SHP77 (cell line): ENCODE measurements at places on chromosomes 6 and 20.

- no peak for DNase-seq
These were observed 528.7 kb downstream of the DOK5 start for GRCh38 chr20:55004044-55004443.

DNA sequence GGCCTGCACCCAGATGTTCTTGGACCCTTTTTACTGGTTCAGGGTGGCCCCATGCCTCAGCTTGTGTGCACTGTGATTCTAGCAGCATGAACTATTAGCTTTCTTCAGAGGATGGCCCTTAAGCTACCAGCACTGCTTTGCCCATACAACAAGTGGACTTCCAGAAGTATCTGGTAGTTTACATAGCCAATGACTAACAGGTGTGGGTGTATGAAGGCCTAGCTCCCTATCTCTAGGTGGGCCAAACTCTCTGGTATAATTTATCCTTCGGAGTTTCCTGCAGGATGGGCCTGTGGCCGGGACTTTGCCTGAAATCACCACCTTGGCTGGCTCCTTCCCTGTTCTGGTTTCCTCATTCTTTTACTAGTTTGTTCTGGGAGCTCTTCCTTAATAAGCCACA lies 26.1 kb upstream of the JAG1 start:
- DNase-seq, result no peak

DNA sequence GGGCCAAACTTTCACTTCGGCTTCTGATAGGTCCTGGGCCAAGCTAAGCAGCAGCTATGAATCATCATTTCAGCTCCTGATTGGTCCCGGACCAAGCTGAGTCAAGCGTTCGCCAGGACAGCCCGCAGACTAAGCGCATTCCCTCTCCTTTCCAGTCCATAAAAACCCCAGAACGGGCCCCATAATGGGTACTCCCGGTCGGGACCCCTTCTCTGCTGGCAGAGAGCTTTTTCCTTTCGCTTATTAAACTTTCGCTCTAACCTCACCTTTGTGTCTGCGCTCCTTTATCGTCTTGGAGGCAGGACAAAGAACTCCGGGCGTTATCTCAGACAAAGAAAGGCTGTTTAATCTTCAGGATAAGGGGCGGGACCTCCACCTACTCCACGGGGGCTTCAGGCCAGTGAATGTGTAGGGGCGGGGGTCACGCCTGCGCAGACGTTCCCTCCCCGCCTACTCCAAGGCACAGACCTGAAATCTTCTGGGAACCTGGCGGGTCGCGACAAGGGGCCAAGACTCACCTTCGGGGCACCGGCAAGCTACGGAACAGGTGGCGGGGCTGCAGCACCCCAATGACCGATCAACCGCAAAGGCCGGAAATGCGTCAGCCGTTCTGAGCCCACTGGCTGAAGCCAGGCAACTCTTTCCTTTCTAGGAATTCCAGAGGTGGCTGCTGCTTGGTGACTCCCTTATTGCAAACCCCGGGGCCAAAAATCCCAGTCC lies at the start of gene ZSCAN31:
ZSCAN31 (minus strand) TSS at position 585 of the 720 bp plus-strand sequence. CDS start 6,465 bp downstream, outside the sequence.
- DNase-seq, result no peak

- no peak for DNase-seq
These were observed 26.4 kb downstream of the PSMG4 start for GRCh38 chr6:3285049-3285639.

DNA sequence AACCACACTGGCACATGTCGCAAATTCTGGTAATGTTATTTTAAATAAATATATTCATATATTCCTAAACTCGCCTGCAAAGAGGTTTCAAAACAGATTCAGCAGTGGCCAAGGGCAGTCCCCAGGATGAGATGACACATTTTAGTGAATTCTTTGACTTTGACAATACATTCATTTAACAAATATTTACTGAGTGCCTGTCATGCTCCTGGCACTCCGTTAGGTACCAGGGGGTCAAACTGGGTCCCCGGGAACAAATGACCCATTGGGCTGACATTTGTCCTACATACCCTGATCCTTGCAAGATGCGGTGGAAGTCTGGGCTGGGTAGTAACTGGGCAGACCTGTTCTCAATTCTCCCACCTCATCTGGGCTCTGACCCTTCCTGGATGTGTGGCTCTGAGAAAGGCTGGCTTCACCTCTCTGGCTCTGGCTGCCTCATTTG lies 74.9 kb downstream of the FYN start:
- no peak for DNase-seq

GRCh38 chr6:113500221-113500620 lies 356.9 kb upstream of the MARCKS start:
- no peak for DNase-seq

DNA sequence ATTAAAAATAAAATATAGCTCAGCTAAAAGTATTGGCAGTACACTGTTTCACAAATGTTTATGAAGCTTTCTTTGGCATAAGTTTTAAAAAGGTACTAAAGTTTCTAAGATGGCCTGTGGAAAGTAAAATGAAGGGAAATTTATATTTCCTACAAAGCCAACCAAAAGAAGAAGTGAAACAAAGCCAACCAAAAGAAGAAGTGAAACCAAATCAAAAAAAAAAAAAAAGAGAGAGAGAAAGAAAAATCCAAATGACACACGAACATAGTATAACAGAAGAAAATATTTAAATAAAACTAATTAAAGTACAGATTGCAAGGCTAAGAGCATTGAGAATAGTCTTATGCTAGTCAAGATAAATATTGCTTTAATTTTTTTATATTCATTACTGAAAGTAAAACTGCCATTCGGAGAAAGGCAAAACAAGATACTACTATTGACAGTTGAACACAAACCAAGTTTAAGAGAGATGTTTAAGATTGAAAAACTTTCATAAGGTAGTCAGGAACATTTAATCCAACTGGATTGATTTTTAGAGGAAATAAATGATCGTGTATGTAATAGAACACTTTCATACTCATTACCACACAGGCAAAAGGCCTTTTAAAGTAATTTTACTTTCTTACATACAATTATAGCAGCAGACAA lies 12.8 kb upstream of the KHDRBS2 start:
- DNase-seq, result no peak

DNA sequence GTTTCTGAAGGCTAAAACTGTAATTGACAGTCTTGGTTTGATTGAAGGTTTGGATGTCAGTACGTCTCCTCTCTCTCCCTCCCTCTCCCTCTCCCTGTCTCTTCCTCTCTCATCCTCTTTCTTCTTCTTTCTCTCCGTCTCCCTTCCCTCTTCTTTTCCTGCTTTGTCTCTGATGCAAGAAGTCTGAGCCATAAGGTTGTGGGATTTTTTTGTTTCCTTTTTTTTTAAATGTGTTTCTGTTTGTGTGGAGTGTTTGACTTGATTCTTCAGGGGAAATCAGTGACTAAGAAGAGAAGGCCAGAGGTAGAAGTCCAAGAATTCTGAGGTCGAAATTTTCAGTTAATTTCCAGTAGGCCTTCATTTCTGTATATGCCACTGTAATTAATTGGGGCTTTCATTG lies 111.9 kb downstream of the FOXO3 start:
- DNase-seq, result no peak

DNA sequence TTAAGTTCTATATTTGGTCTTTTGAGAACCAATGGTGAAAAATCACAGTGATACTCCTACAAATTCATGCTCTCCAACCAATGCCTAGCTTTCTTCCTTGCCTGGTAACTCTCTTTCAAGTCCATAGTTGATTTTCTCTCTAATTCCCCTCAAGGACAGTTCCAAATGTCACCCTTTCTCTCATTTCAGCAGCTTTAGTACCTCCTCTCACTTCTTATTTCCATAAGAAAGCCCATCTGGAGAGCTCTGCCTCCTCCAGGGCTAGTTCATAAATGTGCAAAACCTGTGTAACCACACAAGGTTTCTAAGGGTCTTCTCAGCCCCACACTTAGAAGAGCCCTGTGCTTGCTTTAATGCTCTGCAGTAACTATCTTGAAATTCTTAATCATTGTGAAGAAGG lies 155.4 kb upstream of the PLCB4 start:
- no peak for DNase-seq

- no peak for DNase-seq
These were observed 45.0 kb downstream of the QKI start for GRCh38 chr6:163459536-163459935.

DNA sequence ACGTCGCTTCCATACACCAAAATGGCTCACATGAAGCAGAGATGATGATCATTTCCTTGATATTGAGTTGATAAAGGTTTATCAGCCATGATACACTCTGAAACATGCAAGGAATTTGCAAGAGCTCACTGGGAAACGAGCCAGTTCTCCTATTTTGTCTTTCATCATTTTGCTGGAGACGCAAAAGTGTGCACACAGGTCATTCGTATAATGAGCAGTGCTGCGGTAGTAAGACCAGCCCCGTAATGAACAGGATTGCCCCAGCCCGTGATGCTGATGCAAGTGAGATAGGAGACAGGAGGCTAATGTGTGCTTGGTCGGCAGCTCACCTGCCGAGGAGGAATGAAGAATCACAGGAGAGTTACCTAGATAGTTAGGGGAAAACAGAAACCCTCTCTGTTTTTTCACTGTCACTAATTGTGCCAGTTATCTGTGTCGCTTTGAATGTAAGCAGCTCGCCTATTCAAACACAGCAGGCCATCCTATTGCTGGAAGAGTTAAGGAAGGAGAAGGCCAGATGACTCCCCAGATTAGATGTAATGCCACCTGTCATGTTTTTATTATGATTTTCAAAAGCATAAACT lies 391.8 kb downstream of the SAMD5 start:
- no peak for DNase-seq

DNA sequence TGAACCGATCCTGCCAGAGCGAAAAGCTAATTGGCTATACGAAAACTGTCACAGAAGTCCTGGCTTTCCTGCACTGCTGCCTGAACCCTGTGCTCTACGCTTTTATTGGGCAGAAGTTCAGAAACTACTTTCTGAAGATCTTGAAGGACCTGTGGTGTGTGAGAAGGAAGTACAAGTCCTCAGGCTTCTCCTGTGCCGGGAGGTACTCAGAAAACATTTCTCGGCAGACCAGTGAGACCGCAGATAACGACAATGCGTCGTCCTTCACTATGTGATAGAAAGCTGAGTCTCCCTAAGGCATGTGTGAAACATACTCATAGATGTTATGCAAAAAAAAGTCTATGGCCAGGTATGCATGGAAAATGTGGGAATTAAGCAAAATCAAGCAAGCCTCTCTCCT lies 14.2 kb downstream of the CCR6 start:
- no peak for DNase-seq

- DNase-seq, result no peak
These were observed 254.8 kb downstream of the CDC5L start for GRCh38 chr6:44642349-44642748.

DNA sequence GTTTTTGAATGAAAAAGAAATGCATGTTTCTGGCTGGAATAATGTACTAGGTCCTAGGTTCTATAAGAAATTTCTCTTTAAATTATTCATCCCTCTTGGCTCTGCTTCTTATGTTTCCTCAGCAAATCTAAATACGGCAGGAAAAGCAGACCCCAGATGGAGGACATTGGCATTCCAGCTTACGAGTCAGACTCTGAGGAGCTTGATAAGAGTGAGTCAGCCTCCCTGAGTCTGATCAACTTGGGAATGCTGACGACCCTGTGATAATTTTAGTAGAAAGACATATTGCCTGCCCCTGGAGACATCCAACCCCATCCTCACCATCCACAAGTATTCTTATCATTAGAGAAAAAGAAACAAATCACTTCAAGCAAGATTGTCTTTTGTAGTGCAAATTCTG lies 509.7 kb upstream of the MARCKS start:
- no peak for DNase-seq

- peak; percentile 23 for DNase-seq
These were observed 33.8 kb downstream of the RRBP1 start for GRCh38 chr20:17648315-17648646.

DNA sequence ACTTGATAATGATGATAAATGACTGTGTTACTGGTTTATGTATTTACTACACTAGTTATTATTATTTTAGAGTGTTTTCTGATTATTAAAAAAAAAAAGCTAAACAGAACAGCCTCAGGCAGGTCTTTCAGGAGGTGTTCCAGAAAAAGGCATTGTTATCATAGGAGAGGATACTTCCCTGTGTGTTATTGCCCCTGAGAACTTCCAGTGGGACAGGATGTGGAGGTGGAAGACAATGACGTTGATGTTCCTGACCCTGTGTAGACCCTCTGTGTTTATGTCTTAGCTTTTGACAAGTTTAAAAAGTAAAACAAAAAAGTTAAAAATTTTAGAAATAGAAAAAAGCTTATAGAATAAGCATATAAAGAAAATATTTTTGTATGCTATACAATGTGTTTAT lies 49.1 kb downstream of the NCOA7 start:
- no peak for DNase-seq

DNA sequence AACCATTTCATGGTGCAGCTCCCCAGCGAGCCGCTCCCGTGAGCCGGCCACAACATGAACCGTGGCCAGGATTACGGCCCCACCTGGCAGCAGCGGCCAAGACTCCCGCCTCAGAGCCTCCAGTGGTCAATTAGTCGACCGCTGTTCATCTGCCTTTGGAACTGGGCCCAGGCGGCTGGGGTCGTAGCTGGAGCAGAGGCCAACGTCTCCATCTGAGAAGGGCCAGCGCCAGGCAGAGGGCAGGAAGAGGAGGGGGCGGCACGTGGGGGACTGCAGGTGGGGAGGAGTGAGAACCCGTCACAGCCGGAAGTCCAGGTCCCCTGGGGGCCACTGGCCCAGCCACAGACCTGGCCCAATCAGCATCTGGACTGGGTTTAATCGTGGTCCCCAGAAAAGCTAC lies 184.3 kb downstream of the TAF4 start:
- no peak for DNase-seq

DNA sequence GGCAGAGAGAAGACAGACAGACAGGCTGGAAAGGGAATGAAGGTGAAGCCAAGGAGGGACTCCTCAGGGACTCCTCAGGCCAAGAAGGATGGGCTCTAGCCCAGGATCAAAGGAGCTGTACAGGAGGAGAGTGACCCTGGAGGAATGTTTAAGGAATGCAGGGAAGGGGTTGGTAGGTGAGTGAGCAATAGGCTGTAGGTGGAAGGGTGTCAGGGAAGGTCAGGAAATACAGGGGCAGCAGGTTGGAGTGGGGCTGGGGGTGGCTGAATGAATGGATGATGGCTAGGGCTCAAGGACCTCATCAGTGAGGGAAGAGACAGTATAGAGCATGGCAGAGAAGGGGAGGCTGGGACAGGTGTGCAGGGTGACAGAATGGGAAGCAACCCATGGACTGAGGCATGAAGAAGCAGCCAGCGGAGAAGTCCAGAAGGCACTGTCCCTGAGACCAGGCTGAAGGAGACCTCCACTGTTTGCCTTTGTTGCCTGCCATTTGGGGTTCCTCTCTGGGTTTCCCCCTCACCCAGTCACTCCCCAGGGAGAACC lies 13.2 kb downstream of the SYNGAP1 start:
- no peak for DNase-seq

GRCh38 chr20:49210757-49211110 lies 8.5 kb upstream of the DDX27 start:
- no peak for DNase-seq

GRCh38 chr20:56628873-56629463 lies at the start of gene TFAP2C:
Gene TFAP2C (plus strand): TSS chr20:56629306. CDS start chr20:56629545, 239 bp downstream.
- no peak for DNase-seq

DNA sequence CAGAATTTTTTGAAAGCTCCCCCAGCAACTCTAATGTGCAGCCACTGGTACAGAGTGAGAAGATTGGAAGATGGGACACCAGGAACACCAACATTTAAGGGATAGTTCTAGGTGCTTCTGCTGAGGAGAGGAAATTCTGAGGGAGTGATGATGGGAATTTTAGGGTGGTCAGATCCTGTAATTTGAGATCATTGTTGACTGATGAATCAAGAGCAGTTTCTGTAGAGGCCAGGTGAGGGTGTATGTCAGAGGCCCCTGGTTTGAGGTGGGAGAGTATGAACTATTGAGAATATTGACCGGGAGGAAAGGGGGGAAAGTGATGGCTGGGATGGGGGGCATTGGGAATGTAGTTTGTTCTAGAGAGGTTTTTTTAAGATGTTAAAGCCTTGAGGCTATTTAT lies 47.2 kb downstream of the PTPRA start:
- DNase-seq, result no peak

GRCh38 chr6:41200296-41200900 lies 551 bp downstream of the TREML2 start:
- DNase-seq, result no peak

- peak; percentile 33 for DNase-seq
These were observed 34.4 kb upstream of the MRPS10 start for GRCh38 chr6:42251911-42252637.
